ENCODE measurements at places on chromosomes 2 and 18.

DNA sequence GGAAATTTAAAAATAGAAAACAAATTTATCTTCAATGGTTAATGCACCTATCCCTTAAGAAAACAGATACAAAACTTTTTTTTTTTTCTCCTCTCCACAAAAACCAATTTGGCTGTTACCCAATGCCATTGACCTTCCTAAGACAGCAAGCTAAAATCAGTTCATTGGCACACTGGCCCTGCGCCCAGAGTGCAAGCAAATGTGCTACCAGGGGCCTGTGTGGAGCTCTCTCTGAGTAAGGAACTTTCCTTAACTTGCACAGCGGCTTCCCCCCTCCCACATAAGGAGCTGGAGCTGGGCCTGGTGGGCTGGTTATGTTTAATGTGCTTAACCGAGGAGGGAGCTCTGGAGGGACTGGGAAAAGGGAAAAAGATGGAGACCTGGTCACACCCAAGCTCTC lies 17.6 kb upstream of the POU3F3 start:
- no peak for DNase-seq

GRCh38 chr2:69715964-69716363 lies 26.0 kb upstream of the ANXA4 start:
- DNase-seq, result no peak

GRCh38 chr2:159508140-159508539 lies 108.2 kb downstream of the BAZ2B start:
- DNase-seq, result no peak

GRCh38 chr18:63368611-63369010 lies 1.6 kb upstream of the KDSR start:
- no peak for DNase-seq

GRCh38 chr2:240134956-240135520 lies 1.1 kb downstream of the COPS9 start:
- no peak for DNase-seq

DNA sequence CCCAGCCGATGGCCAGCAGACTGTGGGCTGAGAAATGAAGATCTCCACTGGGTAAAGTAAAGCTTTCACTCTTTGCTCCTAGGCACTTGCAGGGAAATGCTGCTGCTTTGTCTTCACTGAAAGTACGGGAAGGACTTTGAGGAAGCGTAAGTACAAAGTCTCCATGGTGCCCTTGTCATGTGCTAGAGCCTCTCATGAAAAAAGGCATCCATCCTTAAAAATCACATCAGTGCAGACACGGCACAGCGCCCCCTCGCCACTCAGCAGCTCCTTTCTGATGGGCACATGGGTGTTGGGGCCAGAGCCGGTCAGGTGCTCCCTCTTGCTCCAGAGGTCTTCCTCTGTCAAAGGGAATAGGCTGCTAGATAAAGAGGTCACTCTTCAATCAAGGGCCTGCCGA lies 109.0 kb upstream of the STPG4 start:
- no peak for DNase-seq

DNA sequence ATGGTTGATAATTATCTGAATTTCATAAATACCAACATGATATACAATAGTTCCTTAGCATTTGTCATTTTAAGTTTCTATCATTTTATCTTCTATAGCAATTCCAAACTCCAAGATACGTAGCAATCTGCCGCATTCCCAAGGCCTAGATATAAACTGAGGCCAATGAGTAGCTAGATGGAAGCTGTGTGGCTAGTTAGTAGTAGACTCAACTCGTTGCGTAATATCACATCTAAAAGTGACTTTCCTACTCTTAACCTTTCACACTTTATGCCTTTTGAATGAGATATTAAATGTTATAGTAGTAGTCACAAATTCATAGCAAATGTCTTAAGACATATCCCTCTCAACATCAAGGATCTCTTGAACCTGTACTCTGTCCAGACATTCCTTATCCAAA lies 33.6 kb downstream of the WDSUB1 start:
- no peak for DNase-seq

- DNase-seq, result no peak
Measured at GRCh38 chr2:240277073-240277806, 136.8 kb upstream of the OTOS start.

GRCh38 chr2:233173115-233173514 lies 78.4 kb upstream of the ATG16L1 start:
- DNase-seq, result no peak

Data from effector memory CD4-positive, alpha-beta T cell (primary cell).